ENCODE measurements at places on chromosomes 3 and 15. TPM values are rescaled to one million over a fixed set of nuclear protein-coding genes. Genes with fewer than 3 reads are reported as not detected.

The AQP9 gene
- total RNA-seq = 4.0 TPM

The CEP19 gene
- 2.1 TPM for total RNA-seq

The THBS1 gene
- total RNA-seq = 1,010 TPM

The PCNP gene
- 101 TPM for total RNA-seq
